SHP77 (cell line): ENCODE measurements at places on chromosomes 5 and 9.

- no peak for DNase-seq
Measured at GRCh38 chr5:2658447-2658846, 93.0 kb downstream of the IRX2 start.

GRCh38 chr5:56359809-56360685, 126.9 kb upstream of the ANKRD55 start:
- DNase-seq: no peak

GRCh38 chr5:118968925-118969375, 19.4 kb downstream of the DTWD2 start:
- DNase-seq: no peak

DNA sequence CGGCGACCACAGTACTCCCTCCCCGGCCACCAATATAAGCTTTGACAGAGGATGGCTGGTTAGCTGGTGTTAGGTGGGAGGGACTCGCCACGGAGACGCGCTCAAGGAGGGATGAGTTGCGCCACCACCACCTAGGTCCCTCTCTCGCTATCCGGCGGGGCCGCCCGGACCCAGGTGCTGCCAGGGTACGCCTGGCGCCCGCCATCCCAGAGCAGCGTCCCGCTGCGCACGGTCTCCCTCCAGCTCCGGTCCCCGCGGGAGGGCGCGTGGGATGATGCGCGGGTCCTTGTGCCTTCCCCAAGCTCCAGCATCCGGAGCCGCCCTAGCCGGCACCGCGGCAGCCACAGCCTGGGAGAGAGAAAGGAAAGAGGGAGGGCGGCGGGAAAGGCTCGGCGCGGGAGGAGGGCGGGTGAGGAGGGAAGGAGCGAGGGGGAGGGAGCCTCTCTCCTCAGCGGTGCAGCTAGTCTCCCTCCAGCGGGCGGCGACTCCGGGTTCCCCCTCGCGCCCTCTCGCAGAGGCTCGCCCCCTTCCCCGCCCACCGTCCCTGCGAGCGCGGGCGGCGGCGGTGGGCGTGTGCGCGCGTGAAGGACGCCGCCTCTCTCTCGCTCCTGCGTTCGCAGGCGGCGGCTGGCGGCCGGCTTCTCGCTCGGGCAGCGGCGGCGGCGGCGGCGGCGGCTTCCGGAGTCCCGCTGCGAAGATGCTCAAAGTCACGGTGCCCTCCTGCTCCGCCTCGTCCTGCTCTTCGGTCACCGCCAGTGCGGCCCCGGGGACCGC, at the start of gene CAMK4:
TSS of gene CAMK4 (plus strand) at position 598 of the 774 bp plus-strand sequence. CDS start at position 698, 100 bp downstream.
- peak; percentile 66 for DNase-seq

- no peak for DNase-seq
Measured at GRCh38 chr9:70474413-70474812, 60.0 kb upstream of the KLF9 start.

DNA sequence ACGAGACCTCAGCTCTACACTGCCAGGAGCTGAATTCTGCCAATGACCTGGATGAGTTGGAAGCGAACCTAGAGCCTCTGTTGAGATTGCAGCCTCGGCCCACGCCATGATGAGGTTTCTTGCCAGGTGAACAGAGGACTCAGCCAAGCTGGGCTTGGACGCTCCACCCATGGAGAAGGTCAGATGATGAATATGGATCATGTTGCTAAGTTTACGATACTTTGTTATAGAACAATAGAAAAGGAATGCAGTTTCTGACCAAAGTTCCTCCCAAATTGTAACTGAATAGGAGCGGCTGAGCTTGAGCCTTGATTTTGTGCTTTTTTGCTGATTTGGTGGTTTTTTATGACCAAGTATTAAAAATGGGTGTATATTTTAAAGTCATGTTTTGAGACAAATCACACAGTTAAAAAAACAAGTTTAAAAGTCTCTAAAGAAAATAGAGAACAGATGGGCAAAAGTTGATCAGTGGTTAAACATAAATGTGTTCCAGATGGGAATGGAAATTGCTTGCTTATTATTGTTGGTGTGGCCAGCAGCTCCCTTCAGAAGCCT, 32.9 kb downstream of the ROPN1L start:
- DNase-seq: no peak

GRCh38 chr5:36870399-36871040, 6.0 kb upstream of the NIPBL start:
- peak; percentile 89 for DNase-seq

DNA sequence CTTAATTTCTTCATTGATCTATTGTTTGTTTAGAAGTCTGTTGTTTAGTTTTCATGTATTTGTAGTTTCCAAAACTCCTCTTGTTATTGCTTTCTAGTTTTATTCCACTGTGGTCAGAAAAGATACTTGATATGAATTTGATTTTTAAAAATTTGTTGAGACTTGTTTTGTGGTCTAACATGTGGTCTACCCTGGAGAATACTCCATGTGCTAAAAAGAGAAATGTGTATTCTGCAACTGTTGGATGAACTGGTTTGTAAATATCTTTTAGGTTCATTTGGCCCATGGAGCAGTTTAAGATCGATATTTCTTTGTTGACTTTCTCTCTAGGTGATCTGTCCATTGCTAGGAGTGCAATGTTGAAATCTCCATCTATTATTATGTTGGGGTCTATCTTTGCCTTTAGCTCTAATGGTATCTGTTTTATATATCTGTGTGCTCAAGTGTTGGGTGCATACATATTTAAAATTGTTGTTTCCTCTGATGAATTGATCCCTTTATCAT, 150.6 kb upstream of the ATP10B start:
- DNase-seq: no peak

DNA sequence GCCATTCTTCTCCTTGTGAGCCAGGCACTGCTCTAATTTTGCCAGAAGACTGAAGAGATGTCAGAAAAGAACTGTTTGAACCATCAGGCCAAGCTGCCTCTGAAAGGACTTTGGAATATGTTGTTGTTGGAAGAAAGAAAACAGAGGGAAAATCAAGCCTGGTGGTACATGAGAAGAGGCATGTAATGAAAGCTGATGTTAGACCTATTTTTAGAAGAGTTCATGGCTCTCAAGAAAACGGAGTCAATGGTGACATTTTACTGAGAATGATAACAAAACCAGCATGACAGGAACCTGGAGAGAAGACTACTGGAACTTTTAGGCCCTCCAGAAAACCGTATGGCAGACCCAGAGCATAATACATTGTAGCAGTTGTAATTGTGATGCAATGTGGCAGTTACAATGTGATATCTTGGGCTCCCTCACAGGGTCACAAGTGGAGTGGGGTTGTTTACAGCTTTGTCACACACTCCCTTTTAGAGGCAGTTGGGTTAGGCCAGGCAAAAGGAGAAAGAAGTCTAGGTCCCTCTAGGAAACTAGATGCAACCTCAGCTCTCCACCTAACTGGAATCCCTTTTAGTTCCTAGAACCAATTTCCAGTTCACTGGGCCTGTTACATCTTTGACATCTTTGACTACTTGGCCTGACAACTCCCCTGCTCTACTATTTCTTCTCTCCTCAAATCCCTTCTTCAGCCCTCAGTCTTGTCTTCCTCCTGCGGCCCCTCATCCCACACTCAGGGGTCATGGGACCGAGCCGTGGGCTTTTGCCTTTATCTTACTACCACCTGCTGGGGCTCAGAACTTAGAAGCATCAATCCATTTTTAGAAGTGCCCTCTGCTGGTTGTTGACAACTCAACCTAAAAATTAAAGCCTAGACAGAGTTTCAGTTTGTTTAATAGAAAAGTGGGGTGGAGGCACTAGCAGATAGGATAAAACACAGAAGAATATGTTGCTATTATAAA, 61.2 kb upstream of the JAK2 start:
- DNase-seq: no peak

- no peak for DNase-seq
Measured at GRCh38 chr9:121122246-121123032, 47.7 kb downstream of the CNTRL start.

- DNase-seq: no peak
Measured at GRCh38 chr9:96381125-96381524, 2.4 kb downstream of the SLC35D2 start.

GRCh38 chr5:2736872-2737271, 14.6 kb downstream of the IRX2 start:
- DNase-seq: no peak

- no peak for DNase-seq
Measured at GRCh38 chr9:27437652-27438373, 86.3 kb upstream of the IFNK start.

DNA sequence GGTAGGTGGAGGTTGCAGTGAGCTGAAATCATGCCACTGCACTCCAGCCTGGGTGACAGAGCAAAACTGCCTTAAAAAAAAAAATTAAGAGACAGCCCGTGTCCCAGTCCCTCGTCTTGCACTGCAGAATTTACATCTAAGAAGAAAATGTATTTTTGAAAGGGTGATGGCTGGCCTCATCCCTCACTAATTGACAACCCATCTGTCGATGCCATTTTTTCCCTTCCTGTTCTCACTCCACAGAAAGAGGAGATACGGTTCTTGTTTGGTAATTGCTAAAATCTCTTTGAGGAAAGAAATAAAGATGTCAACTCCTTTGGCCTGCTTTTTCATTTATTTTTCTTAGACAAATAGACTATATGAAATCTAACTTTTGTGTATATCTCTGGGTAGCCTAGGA, 2.4 kb upstream of the LSM11 start:
- no peak for DNase-seq

DNA sequence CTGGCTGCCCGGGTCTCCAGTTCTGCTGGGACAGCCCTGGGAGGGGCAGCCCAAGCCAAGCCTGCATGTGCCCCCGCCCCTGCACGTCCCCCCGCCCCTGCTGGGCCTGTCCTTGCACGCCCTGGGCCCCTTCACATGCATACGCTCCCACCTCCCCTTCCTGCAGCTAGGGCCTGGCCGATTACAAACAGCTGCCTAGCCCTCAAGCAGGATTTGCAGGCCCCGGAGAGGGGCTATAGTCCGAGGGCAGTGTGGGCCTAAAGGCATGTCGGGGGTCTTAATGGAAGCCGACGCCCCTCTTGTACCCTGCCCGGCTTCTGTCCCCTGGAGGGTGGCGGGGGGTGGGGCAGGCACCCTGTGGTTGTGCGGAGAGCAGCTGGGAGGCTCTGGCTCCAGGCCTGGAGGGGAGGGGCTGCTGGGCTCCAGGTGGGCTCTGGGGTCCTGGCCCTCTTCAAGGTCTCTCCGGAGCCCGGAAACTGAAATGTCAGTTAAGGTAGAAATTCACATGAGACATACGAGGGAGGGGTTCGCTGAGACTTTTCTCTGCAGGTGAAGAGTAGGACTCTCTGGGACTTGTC, 16.9 kb downstream of the COL5A1 start:
- DNase-seq: no peak

DNA sequence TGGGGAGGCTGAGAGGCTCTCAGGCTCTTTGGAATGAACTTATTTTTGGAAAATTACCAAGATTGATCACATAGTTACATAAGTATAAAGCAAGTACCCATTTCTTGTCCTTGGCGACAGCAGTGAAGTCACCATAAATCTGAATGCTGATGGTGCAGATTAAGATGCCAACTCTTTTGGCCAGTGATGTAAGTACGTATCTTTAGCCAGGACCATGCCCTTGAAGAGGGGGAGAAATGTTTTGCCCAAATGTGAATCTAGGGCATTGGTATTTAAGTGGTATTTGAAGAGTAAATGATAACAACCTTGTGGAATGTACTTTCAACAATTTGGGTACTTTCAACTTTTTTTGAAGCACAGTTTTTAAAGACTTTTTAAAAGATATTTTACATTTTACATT, 68.2 kb upstream of the RAD23B start:
- no peak for DNase-seq

DNA sequence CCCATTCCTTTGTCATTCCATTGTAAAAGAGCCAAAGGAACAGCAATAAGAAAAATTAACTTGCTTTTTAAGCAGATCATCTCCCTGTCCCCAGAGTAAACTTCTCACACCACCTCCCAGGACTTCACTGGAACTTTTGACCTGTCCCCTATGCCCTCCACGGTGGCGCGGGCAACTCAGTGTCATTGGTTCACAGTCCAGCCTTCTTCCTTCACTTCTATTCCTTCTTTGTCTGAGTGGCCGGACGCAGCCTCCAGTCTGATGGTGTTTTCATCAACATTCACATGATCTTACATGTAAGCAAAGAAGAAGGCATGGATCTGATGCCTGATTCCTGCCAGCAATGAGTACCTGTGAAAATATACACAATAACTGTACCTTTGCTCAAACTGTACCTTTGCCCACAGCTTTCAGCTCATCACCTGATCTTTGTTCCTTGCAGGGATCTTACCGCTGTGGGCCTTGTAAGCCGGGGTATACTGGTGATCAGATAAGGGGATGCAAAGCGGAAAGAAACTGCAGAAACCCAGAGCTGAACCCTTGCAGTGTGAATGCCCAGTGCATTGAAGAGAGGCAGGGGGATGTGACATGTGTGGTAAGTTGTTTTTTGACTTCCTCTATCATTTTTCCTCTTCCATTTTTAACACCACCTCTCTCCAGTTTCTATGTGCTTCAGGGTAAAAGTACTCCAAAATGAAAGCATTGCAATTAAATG, 32.5 kb downstream of the THBS4 start:
- no peak for DNase-seq

GRCh38 chr5:171957591-171958251, 48.7 kb downstream of the FBXW11 start:
- DNase-seq: no peak

- no peak for DNase-seq
Measured at GRCh38 chr5:154620411-154620810, 134.8 kb upstream of the LARP1 start.

DNA sequence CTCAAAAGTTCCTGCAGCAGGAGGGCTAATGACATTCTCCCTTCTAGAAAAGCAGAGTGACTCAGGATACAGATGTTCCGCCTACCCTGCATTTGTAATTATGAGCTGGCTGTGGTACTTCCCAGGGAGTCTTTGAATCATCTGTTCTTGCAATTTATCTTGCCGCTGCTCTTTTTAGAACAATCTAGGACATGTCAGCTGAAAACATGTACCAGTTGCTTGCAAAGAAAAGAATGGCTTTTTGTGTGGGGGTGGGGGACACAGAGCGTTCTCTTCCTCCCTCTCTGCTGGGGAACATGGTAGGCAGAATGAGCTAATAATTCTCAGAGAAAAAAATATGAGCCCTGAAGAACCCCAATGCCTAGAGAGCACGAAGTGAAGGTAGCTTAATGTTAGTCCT, 51.7 kb upstream of the TUT7 start:
- no peak for DNase-seq

GRCh38 chr9:128072144-128073021, 4.4 kb downstream of the SLC25A25 start:
- DNase-seq: peak; percentile 29

- no peak for DNase-seq
Measured at GRCh38 chr9:75188756-75189155, 100.4 kb downstream of the OSTF1 start.
